ENCODE measurements at places on chromosomes 12 and 14.

GRCh38 chr14:30348445-30348844 is 210.5 kb upstream of the G2E3 start:
- H3K27ac ChIP-seq = no peak overlapping the region
- H3K4me3 ChIP-seq = no peak overlapping the region
- DNase-seq = no peak
- H3K4me1 ChIP-seq = peaks cover 4% of the 10 kb centered on the region
- no peaks in the 10 kb centered on the region for H3K36me3 ChIP-seq

- H3K4me3 ChIP-seq = no peak overlapping the region
- H3K27me3 ChIP-seq = no peaks in the 10 kb centered on the region
- H3K36me3 ChIP-seq = no peaks in the 10 kb centered on the region
- no peak for DNase-seq
- no peak overlapping the region for H3K27ac ChIP-seq
- no peaks in the 10 kb centered on the region for H3K4me1 ChIP-seq
Measured at GRCh38 chr12:71019282-71019831, 98.8 kb upstream of the PTPRR start.

GRCh38 chr12:5259523-5259922 is 172.4 kb upstream of the NTF3 start:
- no peak for DNase-seq
- no peaks in the 10 kb centered on the region for H3K4me1 ChIP-seq
- no peak overlapping the region for H3K4me3 ChIP-seq
- no peaks in the 10 kb centered on the region for H3K27me3 ChIP-seq
- no peaks in the 10 kb centered on the region for H3K36me3 ChIP-seq

DNA sequence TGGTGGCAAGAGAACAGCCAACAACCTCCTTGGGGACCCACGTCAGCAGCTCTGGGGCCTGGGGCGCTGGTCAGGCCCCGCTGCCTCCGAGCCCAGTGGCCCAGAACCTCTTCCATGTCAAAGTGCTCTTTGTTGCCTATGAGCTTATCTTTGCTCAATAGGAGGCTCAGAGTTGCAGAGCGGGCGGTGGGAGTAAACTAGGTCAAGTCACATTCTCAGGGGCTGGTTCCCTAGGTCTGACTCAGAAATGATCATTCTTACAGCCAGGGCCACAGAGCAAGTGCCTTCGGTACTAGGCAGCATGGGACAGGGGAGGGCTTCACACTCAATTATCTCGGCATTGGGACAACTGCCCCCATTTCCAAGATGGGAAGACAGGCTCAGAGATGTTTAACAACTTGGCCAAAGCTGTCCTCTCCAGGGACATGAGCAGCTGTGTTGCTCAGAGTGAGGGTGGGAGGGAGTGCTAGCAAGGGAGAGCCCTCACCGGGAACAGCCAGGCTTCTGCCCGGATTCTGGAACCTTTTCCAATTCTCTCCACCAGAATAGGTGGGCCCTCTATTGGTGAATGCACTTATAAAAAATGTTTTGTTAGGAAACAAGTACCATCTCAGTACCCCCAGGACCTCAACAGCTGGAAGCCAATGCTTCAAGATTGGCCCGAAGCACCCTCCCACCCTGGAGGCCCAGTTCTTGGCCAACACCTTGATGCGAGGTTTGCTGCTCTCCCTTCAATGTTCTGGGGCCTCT is 11.9 kb downstream of the SLC25A29 start:
- H3K27me3 ChIP-seq = no peaks in the 10 kb centered on the region
- no peaks in the 10 kb centered on the region for H3K4me1 ChIP-seq
- H3K4me3 ChIP-seq = no peak overlapping the region
- H3K27ac ChIP-seq = no peak overlapping the region

DNA sequence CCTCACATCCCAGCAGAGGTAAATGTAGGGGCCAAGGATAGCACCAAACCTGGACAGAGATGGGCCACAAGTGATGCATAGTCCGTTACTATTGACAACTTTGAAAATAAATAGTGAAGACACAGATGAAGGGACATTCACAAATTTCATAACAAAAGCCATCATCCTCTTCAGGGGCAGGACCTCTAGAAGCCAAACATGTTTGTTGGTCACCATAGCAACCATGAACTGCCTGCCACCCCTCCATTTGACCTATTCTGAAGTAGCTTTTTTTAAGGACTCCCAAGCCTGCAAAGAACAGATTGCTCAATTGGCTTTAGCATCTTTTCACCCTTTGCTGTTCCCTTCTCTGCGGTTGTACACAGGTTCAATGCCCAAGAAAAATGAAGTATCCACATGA is 35.7 kb upstream of the MDM1 start:
- no peak for DNase-seq
- H3K4me1 ChIP-seq = peaks cover 13% of the 10 kb centered on the region
- H3K27ac ChIP-seq = no peak overlapping the region

GRCh38 chr12:14825256-14825655 is 11.3 kb upstream of the SMCO3 start:
- H3K27ac ChIP-seq = no peak overlapping the region
- H3K4me1 ChIP-seq = no peaks in the 10 kb centered on the region
- H3K4me3 ChIP-seq = no peak overlapping the region
- DNase-seq = no peak
- no peaks in the 10 kb centered on the region for H3K27me3 ChIP-seq

GRCh38 chr12:49264466-49264872 is 413 bp upstream of the TUBA1C start:
- peaks cover 33% of the 10 kb centered on the region for H3K4me1 ChIP-seq
- peak; percentile 51 for DNase-seq
- no peaks in the 10 kb centered on the region for H3K27me3 ChIP-seq
- H3K27ac ChIP-seq = peak overlapping the region; percentile 95
- H3K36me3 ChIP-seq = peaks cover 26% of the 10 kb centered on the region
- peak overlapping the region; percentile 81 for H3K4me3 ChIP-seq

- H3K4me3 ChIP-seq = no peak overlapping the region
- H3K27me3 ChIP-seq = no peaks in the 10 kb centered on the region
- peaks cover 4% of the 10 kb centered on the region for H3K4me1 ChIP-seq
- no peak overlapping the region for H3K27ac ChIP-seq
- H3K36me3 ChIP-seq = no peaks in the 10 kb centered on the region
Measured at GRCh38 chr12:116959198-116959460, 48.4 kb downstream of the FBXW8 start.

DNA sequence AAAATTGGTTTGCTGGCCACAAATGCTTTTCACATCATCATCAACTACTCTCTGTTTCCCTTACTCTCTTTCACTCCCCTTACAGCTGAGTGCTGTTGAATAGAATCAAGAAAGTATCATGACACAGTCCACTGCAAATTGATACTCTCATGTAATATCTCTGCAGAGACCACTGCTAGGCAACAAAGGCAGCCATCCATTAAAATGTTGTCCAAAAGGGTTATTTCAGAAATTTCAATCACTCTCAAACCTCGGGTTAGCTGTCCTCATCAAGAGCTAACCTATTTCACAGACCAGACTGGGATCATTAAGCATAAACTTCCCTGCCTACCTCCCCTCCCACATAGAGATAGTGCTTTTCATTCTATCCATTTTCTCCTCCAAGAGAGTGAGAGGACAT is 186.7 kb downstream of the PLCZ1 start:
- H3K36me3 ChIP-seq = no peaks in the 10 kb centered on the region
- H3K4me3 ChIP-seq = no peak overlapping the region
- no peak overlapping the region for H3K27ac ChIP-seq
- H3K27me3 ChIP-seq = no peaks in the 10 kb centered on the region
- no peaks in the 10 kb centered on the region for H3K4me1 ChIP-seq

- no peak overlapping the region for H3K4me3 ChIP-seq
- no peaks in the 10 kb centered on the region for H3K4me1 ChIP-seq
- H3K36me3 ChIP-seq = no peaks in the 10 kb centered on the region
- H3K27me3 ChIP-seq = peaks cover 21% of the 10 kb centered on the region
- H3K27ac ChIP-seq = no peak overlapping the region
Measured at GRCh38 chr12:66467932-66468331, 165.6 kb downstream of the HELB start.

DNA sequence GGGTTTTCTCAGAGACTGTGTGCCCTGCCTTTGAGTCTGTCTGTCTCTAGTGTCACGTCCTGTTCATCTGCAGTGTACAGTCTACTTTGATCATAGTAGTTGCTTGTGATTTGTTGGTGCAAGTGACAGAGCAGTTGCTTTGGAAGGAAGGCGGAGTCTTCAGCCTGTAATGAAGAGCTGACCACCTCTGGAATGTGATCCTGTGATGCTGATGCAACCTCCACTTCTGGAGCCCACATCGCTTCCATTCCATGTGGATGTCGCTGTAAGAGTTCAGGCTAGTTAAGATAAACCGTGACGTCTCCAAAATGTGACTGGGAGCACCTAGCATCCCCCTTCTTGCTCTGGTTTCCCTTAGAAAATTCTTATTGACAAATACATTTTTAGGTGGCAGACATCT is 51.8 kb downstream of the PELI2 start:
- H3K27me3 ChIP-seq = no peaks in the 10 kb centered on the region
- H3K36me3 ChIP-seq = no peaks in the 10 kb centered on the region
- no peak overlapping the region for H3K4me3 ChIP-seq
- H3K27ac ChIP-seq = no peak overlapping the region
- DNase-seq = no peak

DNA sequence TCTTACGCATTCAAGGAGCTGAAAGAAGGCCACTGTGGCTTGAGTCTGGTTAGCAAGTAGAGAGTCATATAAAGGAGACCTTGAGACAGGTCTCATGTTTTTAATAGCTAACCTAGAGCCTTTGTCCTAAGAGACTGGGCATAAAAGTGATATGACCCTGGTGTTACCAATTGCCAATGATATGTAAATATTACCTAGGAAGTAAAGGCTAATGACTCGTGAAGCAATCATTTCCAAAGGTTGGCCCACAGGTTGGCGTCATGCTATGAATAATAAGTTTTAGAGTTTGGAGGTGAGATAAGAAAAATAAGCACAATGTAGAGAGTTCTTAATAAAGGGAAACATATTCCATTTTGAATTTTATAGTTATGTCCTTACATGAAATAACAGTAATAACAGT is 116.6 kb upstream of the PLEKHA5 start:
- H3K4me1 ChIP-seq = no peaks in the 10 kb centered on the region
- H3K4me3 ChIP-seq = no peak overlapping the region
- no peaks in the 10 kb centered on the region for H3K36me3 ChIP-seq
- no peak for DNase-seq
- H3K27me3 ChIP-seq = no peaks in the 10 kb centered on the region
- no peak overlapping the region for H3K27ac ChIP-seq

DNA sequence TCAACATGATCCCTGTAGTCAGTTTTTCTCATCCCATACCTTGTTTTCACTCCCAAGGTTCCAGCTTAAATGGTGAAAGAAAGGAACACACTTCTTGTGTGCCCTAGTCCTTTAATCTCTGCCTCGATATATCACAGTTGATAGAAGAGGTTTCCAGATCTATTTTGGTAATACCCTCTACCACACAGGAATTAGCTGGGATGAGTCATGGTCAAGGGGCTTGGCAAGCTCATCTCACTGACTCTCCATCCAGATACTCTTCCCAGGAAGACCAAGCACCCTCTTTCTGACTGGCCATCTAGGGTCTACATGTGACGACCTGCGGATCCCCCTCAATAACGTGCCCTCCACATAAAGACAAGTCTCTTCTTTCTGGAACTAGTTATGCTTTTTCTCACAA is 277.9 kb downstream of the ITPR2 start:
- H3K27me3 ChIP-seq = no peaks in the 10 kb centered on the region
- H3K27ac ChIP-seq = no peak overlapping the region
- DNase-seq = no peak

GRCh38 chr12:105257321-105257728 is 21.4 kb upstream of the APPL2 start:
- H3K27me3 ChIP-seq = no peaks in the 10 kb centered on the region
- H3K4me1 ChIP-seq = no peaks in the 10 kb centered on the region
- no peak for DNase-seq
- no peak overlapping the region for H3K4me3 ChIP-seq
- no peak overlapping the region for H3K27ac ChIP-seq

DNA sequence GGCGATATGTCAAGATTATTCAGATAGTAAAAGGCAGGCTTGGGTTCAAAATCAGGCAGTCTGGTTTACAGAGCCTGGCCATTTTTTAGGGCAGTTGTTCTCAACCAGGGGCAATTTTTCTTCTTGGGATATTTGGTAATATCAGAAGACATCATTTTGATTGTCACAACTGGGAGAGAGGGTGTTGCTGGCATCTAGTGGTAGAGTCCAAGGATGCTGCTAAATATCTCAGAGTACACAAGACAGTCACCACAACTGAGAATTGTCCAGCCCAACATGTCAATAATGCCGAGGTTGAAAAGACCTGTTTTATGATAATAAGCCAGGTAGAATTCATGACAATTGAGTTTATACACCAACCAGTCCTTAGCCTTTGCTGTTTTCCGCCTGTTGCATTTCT is 733.9 kb downstream of the NRXN3 start:
- no peaks in the 10 kb centered on the region for H3K36me3 ChIP-seq
- H3K27ac ChIP-seq = no peak overlapping the region
- H3K4me1 ChIP-seq = no peaks in the 10 kb centered on the region
- H3K4me3 ChIP-seq = no peak overlapping the region
- H3K27me3 ChIP-seq = peaks cover 6% of the 10 kb centered on the region

DNA sequence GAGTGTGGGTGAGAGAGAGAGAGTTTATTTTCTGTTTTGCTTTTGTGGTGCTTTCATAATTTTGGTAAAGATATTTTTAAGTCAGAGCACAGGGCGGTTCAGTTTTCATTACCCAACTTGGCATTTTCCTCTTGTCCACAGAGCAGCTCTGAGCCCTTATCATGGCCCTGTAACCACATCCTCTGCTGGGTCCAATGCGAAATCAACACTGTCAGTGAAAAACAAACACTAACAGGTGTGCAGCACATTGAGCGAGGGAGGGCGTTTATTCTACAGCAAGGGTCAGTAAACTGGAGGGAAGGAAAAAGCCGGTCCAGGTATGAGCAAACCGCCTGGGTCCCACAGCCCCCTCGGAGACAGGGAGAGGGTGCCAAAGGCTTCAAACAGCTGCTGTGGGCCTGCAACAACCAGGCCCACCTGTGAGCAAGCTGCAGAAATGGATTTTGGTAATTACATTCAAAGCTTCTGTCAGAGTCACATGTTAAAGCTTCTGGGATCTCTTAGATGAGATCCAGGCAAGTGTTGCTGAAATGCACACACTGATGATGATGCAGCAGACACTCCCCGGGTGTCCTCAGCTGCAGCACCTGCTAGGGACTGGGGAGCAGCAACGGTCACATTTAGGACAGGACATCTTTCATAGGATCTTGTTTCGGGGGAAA is 132.7 kb upstream of the DYRK2 start:
- no peaks in the 10 kb centered on the region for H3K4me1 ChIP-seq
- no peaks in the 10 kb centered on the region for H3K36me3 ChIP-seq
- no peak overlapping the region for H3K27ac ChIP-seq
- no peaks in the 10 kb centered on the region for H3K27me3 ChIP-seq

Measured in A673 (cell line).